ENCODE measurements at places on chromosomes 11 and 22.

GRCh38 chr11:47466701-47467250 lies 17.8 kb upstream of the RAPSN start:
- DNase-seq: no peak

DNA sequence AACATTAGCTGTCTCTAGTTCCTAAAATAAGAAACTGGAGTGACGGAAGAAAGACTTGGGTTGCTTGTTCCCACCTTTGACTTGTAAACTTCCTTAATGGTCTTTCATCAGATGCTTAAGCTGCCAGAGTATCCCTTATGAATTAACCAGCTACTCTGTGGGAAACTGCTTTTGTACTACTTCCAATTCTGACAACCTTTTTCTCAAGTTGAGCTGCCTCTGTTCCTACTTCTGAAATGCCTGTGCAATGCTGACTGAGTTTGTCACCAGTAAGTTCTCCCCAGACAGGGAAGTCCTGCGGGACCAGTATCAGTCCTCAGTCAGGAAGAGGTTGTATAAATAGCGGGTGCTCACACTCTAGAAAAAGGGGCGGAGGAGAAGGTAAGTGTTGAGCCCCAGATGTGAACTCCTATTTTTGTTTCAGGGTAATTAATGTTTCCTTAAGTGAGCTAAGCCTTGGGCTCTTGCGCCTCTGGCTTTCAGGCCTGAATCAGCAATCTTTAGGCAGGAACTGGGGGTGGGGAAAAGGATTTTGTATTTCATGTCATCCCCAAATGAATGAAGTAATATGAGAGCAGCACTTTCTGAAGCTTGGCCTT lies 67.2 kb downstream of the CECR2 start:
- no peak for DNase-seq

- DNase-seq: no peak
Measured at GRCh38 chr22:50243685-50244419, 971 bp downstream of the TUBGCP6 start.

- DNase-seq: no peak
Measured at GRCh38 chr11:12114193-12115033, 4.0 kb downstream of the MICAL2 start.

Measured in foreskin keratinocyte (primary cell).